Suprapubic skin (tissue), 4 donors: ENCODE measurements at places on chromosomes 3 and 15. TPM values are rescaled to one million over a fixed set of nuclear protein-coding genes. Genes with fewer than 3 reads are reported as not detected.

Gene SCN11A
- 0.11 TPM for total RNA-seq

Gene RARB
- 1.4 TPM for total RNA-seq

Gene CCRL2
- total RNA-seq = 1.2 TPM

Gene SHC4
- total RNA-seq = 2.5 TPM

Gene PLA2G4E
- total RNA-seq = 129 TPM

Gene SPPL2A
- total RNA-seq = 228 TPM

Gene PTX3
- 22.4 TPM for total RNA-seq

Gene RHOV
- 77.4 TPM for total RNA-seq

Gene FBXO40
- not detected for total RNA-seq

Gene MPI
- total RNA-seq = 47.4 TPM

Gene CFAP100
- total RNA-seq = not detected

Gene SERINC4
- 0.62 TPM for total RNA-seq

Gene UBA3
- total RNA-seq = 77.7 TPM

Gene ATP2B2
- total RNA-seq = not detected

Gene ARL14
- total RNA-seq = not detected

Gene IMPG2
- 0.24 TPM for total RNA-seq

Gene SCAMP5
- total RNA-seq = 4.5 TPM

Gene TPRG1
- total RNA-seq = 29.4 TPM

Gene TLR9
- total RNA-seq = not detected

Gene C3orf33
- total RNA-seq = 3.7 TPM

Gene GOLGA6D
- total RNA-seq = not detected

Gene GPR156
- total RNA-seq = 0.30 TPM

Gene BCL2A1
- 0.64 TPM for total RNA-seq

Gene ERICH6
- not detected for total RNA-seq

Gene CPN2
- total RNA-seq = not detected

Gene ITGB5
- 255 TPM for total RNA-seq

Gene DPPA2
- not detected for total RNA-seq

Gene HTR3D
- total RNA-seq = not detected

Gene FMN1
- total RNA-seq = 47.3 TPM

Gene SI
- total RNA-seq = 0.08 TPM

Gene CPNE4
- 1.1 TPM for total RNA-seq

Gene PPP2R3A
- 53.1 TPM for total RNA-seq

Gene LRRC2
- total RNA-seq = 2.3 TPM

Gene CNTN3
- 0.57 TPM for total RNA-seq

Gene SPINK8
- total RNA-seq = not detected

Gene MBD4
- total RNA-seq = 25.1 TPM

Gene GRAMD2A
- total RNA-seq = 3.6 TPM

Gene BFSP2
- total RNA-seq = not detected

Gene FILIP1L
- 16.6 TPM for total RNA-seq

Gene SUSD5
- total RNA-seq = 0.60 TPM

Gene RSRC1
- total RNA-seq = 33.2 TPM

Gene MYH15
- total RNA-seq = not detected

Gene RAB6B
- total RNA-seq = 1.3 TPM

Gene FOXL2NB
- 0.26 TPM for total RNA-seq

Gene HESX1
- total RNA-seq = 4.7 TPM

Gene ASB14
- total RNA-seq = not detected

Gene LRTM1
- total RNA-seq = not detected

Gene ADAMTS7
- 1.2 TPM for total RNA-seq

Gene MCF2L2
- total RNA-seq = 2.2 TPM

Gene AMIGO3
- 1.6 TPM for total RNA-seq

Gene C3orf70
- 8.5 TPM for total RNA-seq

Gene SAMMSON
- total RNA-seq = not detected

Gene GPR62
- total RNA-seq = not detected

Gene WNT7A
- total RNA-seq = 3.9 TPM

Gene LYSMD4
- 52.8 TPM for total RNA-seq

Gene SEMA6D
- total RNA-seq = 9.2 TPM

Gene PIERCE2
- total RNA-seq = 1.5 TPM

Gene OSTN
- total RNA-seq = not detected
